ENCODE measurements at places on chromosomes 11 and 22.

- no peak for DNase-seq
These were observed 177.9 kb upstream of the CADM1 start for GRCh38 chr11:115682101-115682500.

- DNase-seq = no peak
These were observed 6.0 kb upstream of the ARHGAP42 start for GRCh38 chr11:100681064-100681502.

DNA sequence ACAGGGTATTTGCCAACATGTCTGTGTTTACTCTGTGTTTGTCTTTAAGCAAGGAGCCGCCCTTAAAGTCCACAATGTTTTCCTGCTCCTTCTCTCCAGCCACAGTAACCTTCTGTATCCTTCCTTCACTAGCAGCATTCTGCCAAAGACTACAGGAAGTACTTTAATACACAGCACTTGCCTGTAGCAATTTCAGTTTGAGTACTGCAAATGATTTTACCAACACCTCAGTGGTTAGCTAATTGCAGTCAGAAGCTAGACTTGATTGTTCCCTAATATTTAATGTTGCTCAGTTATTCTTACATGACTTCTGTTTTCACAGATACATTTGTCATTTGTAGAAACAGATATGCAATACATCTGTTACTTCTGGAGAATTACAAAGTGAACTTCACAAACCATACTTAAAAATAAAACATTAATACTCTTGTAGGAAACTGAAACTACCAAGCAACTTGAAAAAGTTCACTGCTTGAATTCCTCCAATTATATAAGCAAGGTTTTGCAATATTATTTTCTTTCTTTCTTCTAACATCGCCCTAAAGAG lies 69.1 kb downstream of the FCHSD2 start:
- no peak for DNase-seq

- peak; percentile 65 for DNase-seq
These were observed at the start of gene DDX6 for GRCh38 chr11:118791111-118791960. TSS of gene DDX6 (minus strand) at chr11:118791164. CDS start at chr11:118786251, 4,913 bp downstream.

DNA sequence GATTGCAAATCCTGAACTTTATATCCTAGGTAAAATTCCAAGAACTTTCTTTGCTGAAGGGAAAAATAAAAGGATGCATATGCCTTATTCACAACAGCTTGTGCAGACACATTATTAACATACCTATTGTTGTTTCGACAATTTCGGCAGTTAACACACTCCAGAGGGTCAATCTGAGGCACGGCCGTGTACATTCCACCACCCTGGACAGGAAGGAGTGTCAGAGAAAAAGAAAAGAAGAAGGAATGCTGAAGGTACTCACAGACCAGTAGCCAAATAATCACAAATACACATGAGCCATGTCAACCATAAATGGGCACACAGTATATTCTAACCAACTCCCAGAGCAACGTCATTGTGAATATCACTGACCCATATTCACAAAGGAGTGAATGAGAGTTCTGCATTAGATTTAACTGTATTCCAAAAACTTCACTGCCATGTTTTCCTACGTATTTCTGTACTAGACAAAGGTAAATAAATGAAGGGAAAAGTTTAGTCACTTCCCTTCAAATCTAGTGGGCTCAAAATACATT lies 32.4 kb downstream of the VSIG10L2 start:
- no peak for DNase-seq

GRCh38 chr11:2860636-2861035 lies 24.9 kb downstream of the CDKN1C start:
- DNase-seq = no peak

- no peak for DNase-seq
These were observed 7.9 kb downstream of the SF3A1 start for GRCh38 chr22:30348809-30349208.

GRCh38 chr22:32327066-32327465 lies 30.6 kb upstream of the RFPL3 start:
- DNase-seq = no peak

- DNase-seq = no peak
These were observed 844.5 kb upstream of the RAG2 start for GRCh38 chr11:37442576-37442975.

Data from cerebellar nuclear complex (tissue), 1 donor.